ENCODE measurements at places on chromosomes 1 and 21.

GRCh38 chr1:7145947-7146346 lies 360.7 kb downstream of the CAMTA1 start:
- ATAC-seq = no peak

DNA sequence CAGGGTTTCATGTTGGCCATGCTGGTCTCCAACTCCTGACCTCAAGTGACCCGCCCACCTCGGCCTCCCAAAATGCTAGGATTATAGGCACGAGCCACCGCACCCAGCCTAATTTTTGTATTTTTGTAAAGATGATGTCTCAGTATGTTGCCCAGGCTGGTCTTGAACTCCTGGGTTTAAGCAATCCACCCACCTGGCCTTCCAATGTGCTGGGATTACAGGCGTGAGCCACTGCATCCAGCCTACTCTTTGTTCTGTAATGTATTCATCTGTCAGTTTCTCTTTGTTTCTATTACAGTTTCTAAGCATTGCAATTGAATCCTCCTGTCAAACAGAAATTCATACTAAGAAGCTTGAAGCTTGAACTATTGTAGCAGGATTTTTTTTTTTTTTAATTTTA lies 54.8 kb upstream of the RCC1 start:
- no peak for ATAC-seq

- no peak for ATAC-seq
Measured at GRCh38 chr1:5913876-5914275, 78.3 kb downstream of the NPHP4 start.

DNA sequence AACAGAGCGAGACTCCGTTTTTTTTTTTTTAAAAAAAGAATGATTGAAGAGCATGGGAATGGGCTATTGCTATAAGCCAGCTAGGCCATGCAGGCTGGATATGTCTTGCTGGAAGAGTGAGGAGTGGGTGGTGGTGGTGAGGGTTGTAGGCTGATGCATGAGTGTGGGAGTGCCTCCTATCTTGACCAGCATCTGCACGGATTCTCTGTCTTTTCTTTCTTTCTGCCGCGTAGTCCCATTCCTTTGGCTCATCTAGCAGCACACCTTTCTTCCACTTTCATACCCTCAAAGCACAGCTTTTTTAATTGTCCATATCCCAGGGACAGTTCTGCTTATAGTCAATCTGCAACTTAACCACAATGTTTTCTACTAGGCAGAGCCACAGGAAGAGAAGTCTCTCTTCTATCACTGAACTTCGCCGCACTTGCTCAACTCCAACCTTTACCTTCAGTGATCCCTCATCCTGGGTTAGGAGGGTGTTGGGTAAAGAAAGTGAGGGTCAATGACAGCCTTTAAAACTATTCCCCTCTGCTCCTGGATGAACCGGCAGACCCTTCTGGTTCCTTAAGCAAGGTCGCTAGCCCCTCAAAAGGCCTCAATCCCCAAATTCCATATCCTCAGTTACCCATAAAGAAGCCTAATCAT lies 15.2 kb downstream of the ADCY10 start:
- no peak for ATAC-seq

- ATAC-seq = no peak
Measured at GRCh38 chr1:233393084-233393840, 65.7 kb downstream of the MAP3K21 start.

DNA sequence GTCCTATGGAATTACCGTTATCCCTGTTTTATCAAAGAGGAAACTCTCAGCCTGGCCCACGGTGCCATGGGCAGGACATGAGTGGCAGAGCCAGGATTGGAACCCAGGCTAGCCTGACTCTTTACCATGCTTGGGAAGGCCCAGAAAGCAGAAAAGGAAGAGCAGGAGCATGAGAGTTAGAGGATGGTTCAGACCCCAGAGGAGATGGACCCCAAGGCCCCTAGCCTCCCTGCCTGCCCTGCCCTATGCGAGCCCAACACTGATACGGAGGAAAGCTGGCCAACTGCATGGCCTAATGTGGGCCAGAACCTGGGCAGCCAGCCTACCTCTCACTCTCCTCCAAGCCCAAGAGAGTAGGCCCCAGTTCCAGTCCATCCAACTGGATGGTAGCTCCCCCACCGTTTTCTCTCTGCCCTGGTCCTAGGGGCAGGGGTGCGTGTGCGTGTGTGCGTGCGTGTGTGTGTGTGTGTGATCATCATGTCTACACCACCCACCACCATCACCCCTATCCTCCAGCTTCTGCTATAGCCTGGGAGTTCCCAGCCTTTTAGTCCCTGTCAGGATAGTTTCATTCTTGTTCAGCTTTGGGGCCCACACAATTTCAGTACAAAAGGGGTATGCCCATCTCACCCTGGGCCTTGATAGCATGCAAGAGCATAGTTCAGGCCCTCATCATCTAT lies 15.4 kb upstream of the MEX3A start:
- ATAC-seq = no peak

DNA sequence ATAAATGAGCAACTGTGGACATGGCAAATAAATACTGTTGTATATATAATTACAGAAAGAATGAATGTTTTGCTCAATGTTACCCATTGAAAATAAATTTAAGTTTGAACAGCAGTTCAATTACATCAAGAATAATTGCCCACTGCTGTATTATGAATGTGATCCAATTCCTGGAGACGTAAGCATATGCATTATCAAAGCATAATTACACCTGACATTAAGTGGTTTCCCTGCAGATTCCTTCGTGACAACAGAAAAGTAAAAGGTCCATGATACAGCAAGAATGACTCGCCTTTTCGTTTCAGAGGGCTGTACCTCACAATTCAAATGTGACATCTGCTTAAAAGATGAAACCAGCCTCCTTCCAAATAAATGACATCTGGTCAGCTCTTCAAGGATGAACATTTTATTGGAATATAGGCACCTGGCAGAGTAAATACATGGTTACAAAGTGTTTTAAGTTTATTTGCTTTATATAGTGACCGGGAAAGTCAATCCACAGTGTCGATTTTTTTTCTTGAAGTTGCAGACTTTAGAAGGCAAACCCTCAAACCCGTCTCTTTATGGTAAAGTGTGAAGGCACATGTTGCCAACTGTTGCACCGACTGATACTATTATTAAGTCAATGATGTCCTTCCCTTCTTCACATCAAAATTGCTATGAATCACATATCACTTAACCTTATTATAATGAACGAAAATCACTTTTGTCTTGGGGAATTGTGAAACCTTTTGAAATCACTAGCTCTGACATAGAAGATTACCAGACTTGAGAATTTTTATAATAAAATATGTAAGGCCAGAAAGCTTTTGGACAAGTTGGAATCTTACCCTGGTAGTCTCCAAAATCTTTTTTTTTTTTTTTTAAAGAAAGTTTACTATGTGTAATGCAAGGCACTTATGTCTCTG lies 36.2 kb upstream of the EDEM3 start:
- ATAC-seq = peak; percentile 44

DNA sequence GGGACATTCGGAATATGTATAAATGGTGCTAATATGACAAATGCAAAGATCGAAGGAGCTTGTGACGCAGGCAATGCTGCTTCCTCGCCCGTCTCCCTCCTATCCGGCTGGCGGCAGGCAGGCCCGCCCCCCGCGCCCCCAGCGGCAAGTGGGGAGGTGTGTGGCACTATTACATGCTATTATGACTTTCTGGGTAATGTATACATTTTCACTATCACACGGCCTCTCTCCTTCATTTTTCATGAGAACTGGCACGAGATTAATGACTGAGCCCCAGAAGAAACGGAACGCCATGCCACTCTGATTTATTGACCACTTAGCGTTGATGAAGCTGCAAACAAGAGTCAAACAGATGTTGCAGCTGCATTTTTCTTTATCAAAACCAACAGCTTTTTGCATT lies 138.9 kb upstream of the VAMP3 start:
- ATAC-seq = no peak

DNA sequence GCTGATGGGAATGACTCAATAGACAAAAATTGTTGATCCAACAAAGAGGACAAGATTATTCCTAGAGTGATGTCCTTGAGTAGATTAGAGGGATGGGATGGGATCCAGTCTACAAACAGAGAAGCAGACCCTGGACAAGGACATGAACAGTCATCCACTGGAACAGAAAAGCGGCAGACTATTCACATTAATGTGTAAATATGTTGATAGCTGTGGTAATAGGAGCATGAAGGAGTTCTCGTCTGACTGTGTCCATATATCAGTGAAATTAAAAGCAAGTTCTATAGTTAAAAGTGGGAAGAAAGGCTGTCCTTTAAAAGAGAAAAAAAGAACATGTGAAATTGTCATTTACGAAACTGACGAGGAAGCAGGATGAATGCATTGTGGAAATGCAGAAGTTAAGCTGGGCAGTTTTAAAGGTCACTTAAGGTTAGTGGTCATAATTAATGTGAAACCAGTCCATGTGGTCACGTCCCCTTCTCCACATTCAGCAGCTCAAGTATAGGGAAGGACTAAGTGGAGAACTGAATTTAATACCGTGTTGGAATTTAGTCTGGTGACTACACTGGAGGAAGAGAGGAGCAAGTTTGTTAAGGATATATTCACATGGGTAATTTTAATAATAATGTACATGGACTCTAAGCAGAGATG lies 62.1 kb downstream of the PIK3R3 start:
- no peak for ATAC-seq

- ATAC-seq = no peak
Measured at GRCh38 chr21:40173816-40174215, 306.6 kb downstream of the PCP4 start.

DNA sequence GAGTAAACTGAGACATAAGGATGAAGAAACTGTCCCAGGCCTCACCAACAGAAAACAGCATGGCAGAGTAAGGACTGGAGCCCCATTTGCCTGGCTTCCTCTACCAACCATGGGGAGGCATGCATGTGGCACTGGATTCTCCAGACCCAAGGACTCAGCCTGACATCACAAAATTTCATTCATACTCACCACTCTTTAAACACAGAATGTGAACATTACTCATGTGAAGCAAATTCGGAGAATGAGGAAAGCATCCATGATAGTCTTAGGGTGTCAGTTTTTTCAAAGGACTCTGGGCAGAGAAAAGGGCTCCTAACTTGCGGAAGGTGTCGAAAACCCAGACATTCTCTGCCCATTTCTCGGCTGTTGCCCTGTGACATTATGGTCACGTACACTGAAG lies 83.9 kb downstream of the PCNX2 start:
- no peak for ATAC-seq

GRCh38 chr1:241716915-241717656 lies 65.0 kb downstream of the WDR64 start:
- no peak for ATAC-seq

DNA sequence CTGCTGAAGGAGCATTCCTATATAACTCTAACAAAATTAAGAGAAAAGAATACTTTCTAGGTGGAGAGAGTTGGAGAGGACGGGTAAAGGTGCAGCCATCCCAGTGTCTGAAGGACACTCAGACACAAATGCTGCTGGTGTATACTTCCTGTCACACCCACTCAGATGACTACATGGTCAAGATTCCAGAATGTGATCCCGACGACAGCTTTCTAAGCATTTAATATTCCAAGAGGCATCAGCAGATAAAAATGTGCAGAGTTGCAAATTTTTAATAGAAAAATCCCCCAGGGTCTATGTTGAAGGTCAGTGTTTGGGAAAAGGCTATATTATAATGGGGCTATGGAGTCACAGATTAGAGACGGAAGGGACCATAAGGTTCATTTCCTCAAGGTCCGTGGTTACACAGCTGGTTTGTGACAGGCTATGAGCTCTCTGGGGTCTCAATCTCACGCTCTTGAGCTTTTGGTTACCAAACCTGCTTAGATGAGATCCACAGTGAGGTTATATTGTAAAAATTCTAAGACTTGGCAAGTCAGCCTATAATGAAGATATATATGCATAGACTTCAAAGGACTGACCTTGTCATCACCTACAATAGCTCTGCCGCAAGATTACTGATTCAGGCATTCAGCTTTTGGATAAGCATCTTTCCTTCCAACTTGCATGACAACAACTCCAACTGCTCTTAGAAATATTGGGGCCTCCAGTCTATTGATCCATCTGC lies 35.1 kb downstream of the ZNF281 start:
- ATAC-seq = no peak

- no peak for ATAC-seq
Measured at GRCh38 chr21:39874759-39875158, 7.5 kb downstream of the PCP4 start.

DNA sequence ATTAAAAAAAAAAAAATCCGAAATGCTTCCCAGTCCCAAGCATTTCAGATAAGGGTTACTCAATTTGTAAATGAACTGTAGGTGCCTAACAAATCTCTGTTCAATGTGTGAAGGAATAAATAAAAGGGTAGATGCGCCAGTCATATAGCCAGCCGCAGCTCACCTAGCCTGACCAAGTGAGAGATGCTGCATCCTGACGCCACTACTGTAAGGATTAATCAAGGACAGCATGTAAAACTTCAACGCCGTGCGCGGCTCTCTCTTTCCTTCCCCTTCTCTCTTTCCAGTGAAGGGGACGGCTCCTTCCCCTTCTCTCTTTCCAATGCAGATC lies 441 bp downstream of the PPT1 start:
- peak; percentile 59 for ATAC-seq

GRCh38 chr1:8529901-8530300 lies 212.0 kb downstream of the SLC45A1 start:
- no peak for ATAC-seq

DNA sequence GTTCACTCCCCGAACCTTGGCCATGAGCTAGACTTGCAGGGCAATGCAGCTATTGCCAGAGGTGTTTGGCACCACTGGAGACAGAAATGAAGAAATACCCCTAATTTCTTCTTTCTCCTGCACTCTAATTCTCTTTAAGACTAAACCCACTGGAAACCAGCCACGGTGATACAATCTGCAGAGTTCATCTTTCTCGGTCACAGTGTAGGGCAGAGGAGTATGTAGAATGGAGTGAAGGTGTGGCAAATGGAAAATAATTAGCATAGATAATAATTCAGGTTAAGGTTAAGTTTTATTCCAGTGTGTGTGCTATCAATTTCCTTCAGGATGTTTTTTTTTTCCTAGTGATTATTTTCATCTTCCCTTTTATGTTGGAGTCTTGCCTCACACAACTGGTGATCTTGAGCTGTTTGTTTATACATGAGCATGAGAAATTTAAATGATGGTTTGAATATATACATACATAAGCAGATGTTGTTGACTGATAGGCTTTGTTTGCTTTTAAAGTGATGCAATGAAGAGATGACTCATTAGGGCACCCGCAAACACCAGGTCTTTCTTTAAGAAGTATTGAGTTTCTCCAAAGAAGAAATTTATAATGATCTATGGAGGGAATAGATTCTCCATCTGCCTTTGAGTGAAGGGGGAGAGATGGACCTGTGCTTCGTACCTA lies 81.9 kb downstream of the SPATA17 start:
- no peak for ATAC-seq

GRCh38 chr1:36400825-36401601 lies 3.3 kb upstream of the LSM10 start:
- ATAC-seq = no peak

DNA sequence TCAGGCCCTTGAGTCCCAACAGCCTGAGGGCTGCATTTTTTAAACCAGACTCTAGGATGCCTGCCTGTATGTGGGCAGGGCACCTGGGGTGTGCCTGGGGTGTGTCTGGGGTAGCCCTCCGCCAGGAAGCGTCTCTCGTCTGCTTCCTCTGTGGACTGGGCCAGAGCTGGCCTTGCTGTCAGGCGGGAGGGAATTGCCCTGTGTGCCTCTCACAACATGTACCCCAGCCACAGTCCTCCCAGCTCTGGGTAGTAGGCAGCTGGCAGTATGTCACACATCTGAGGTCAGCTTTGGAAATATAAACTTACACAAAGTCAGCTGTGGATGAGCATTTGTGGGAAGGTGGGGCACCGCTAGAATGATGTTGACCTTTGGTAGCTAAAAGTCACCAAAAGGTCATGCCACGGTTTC lies 13.0 kb downstream of the TRAF5 start:
- no peak for ATAC-seq
